Posterior vena cava (tissue), 2 donors: ENCODE measurements at places on chromosomes 3 and 15. TPM values are rescaled to one million over a fixed set of nuclear protein-coding genes. Genes with fewer than 3 reads are reported as not detected.

DNA sequence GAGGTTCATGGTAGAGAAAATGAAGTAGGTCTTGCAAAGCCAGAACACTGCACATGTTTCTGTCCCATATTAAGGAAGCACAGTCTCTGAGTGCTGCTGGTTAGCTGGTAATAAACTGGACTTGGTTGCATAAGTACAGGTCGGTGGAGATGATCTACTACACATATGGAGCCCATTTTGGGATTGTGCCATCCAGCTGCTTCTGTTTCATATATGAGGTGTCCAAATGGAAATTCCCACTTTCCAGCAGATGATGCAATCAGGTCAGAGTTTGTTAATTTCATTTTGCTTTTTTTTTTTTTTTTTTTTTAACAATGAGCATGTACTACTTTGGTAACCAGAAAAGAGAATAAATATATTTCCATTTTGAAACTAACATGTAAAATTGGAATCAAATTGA, 122.6 kb downstream of the SATB1 start:
- DNase-seq, result no peak

DNA sequence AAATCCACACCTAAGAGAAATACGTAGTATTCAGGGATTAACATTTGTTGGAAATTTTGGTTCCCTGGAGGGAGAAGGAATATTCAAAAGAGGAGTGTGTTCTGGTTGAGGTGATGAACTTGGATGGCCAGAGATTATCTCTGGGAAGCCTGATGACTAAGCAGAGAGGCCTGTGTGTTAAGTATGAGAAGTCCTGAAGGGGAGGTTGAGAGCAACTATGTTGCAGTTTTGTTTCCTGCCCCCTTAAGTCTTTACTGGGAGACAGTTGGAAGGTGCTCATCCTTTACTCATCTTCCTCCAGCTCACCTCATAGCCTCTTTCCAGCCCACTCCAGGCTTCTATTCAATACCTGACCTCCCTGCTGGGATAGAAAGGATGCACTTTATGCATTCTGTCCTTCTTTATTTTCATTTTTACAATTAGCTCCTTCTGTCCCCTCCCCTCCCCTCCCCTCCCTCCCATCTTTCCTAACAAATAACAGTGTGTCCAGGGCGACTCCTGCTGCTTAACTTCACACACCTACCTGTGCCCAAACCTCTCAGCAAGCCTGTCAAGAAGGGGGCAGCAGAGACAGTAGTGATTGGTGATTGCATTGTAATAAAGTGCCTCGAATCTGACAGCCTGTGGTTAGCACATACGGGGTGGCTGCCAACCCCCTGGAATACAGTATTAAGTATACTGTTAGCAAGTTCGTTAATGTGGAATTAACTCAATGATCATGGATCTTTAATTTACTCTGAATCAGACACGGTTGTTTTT, 11.9 kb downstream of the RAP2B start:
- no peak for DNase-seq

GRCh38 chr3:59856934-59857460, 807.2 kb upstream of the CFAP20DC start:
- DNase-seq, result no peak

GRCh38 chr15:48644827-48645557, 517 bp downstream of the FBN1 start:
- peak; percentile 90 for DNase-seq

- DNase-seq, result no peak
Measured at GRCh38 chr15:48828906-48829305, 18.0 kb upstream of the CEP152 start.

- DNase-seq, result no peak
Measured at GRCh38 chr15:96296264-96296663, 34.2 kb upstream of the NR2F2 start.

- DNase-seq, result no peak
Measured at GRCh38 chr3:155080692-155081091, 573 bp downstream of the MME start.

- DNase-seq, result no peak
Measured at GRCh38 chr15:94683902-94684301, 452.5 kb downstream of the MCTP2 start.

DNA sequence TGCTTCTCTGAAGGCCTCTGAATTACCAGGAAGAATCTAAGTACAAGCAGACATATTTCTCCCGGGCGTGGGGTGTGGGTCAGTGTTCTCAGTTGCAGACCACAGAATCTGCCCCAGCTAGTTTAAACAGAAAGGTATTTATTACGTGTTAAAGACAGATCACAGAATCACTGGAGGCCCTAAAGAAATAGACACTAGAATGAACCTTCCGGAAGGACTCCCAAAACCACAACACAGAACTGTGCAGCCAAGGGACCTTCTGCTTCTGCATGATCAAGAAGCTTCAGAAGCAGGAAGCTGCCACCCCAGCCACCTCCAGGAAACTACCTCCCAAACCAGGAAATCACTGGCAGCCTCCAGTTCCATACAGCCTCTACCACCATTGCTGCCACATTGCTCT, 32.7 kb upstream of the ZFAND6 start:
- DNase-seq, result no peak

Gene GPR62
- total RNA-seq, result not detected

Gene IL17RB
- 0.33 TPM for total RNA-seq

Gene RBPMS2
- total RNA-seq, result 5.3 TPM
